NCI-H1930 (cell line): ENCODE measurements at places on chromosomes 12 and 14.

GRCh38 chr12:13383379-13383778 lies 186.9 kb downstream of the EMP1 start:
- no peak for DNase-seq

- DNase-seq = no peak
These were observed 853.7 kb downstream of the GALC start for GRCh38 chr14:87139299-87139698.

GRCh38 chr14:89190765-89191513 lies 226.1 kb downstream of the FOXN3 start:
- peak; percentile 96 for DNase-seq

GRCh38 chr14:68662392-68662791 lies 130.5 kb downstream of the ZFP36L1 start:
- no peak for DNase-seq

DNA sequence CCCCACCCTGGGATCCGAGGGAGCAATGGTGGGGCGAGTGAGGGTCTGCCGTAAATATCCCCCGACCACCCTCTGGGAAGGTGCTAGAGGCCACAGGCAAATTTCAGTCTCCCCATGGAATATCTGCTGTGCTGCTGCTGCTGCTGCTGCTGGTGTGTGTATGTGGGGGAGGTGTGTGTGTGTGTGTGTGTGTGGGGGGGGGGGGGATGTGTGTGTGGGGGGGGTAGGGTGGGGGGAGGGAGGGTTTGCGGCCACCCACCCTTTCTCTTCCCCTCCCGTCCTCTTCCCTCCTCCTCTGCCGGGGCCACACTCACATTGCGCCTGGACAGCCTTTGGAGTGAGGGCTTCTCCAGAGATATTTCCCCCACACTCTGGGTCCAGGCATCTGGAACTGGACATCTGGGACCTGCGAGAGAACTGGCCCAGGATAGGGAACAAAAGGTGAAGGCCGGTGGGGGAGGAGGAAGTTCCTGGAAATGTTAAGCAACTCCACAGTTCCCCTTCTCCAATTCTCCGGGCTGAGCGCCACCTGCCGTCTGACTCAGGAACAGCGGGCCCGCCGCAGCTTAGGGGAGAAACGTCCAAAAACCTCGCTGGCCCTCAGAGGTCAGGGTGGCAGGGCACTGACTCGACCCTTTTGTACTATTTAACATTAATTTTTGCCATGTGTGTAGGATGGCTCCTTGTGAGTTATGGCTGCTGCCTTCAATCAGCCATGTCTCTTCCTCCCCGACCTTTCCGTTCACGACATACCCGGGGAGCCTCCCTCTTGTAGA lies at the start of gene C1RL:
TSS of gene C1RL (minus strand) at position 419 of the 776 bp plus-strand sequence. CDS start at position 385, 34 bp downstream.
- peak; percentile 72 for DNase-seq

- DNase-seq = no peak
These were observed 5.2 kb downstream of the KRAS start for GRCh38 chr12:25245491-25245890.

- DNase-seq = no peak
These were observed 155.8 kb upstream of the FKBP4 start for GRCh38 chr12:2639020-2639298.

GRCh38 chr12:123351349-123351748 lies 13.3 kb downstream of the SBNO1 start:
- DNase-seq = no peak

GRCh38 chr12:54588110-54588889 lies at the start of gene PPP1R1A:
PPP1R1A (minus strand) TSS chr12:54588659; CDS start chr12:54588488, 171 bp downstream.
- no peak for DNase-seq

GRCh38 chr12:1093166-1093751 lies 102.2 kb downstream of the ERC1 start:
- peak; percentile 66 for DNase-seq

DNA sequence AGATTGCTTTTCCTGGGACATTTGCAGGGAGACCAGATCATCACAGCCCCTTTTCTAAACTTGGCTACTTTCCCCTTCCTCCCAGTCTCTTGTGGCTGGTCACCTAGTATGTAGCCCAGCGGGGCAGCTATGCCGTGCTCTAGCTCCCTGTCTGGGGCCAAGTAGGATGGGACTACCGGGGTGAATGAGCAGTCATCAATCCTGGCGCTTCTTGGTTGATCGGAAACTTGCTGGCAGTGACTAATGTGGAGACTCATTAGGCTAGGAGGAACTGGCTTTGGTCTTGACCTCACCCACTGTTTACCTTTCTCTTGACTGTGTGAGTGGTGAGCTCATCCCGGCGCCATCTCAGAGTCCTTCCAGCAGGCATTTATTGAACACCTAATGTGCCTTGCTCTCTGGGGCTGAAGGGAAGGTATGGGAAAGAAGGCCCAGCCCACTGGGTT lies 15.9 kb downstream of the PLEKHG3 start:
- no peak for DNase-seq

GRCh38 chr12:45598761-45599160 lies 130.7 kb upstream of the ARID2 start:
- no peak for DNase-seq

DNA sequence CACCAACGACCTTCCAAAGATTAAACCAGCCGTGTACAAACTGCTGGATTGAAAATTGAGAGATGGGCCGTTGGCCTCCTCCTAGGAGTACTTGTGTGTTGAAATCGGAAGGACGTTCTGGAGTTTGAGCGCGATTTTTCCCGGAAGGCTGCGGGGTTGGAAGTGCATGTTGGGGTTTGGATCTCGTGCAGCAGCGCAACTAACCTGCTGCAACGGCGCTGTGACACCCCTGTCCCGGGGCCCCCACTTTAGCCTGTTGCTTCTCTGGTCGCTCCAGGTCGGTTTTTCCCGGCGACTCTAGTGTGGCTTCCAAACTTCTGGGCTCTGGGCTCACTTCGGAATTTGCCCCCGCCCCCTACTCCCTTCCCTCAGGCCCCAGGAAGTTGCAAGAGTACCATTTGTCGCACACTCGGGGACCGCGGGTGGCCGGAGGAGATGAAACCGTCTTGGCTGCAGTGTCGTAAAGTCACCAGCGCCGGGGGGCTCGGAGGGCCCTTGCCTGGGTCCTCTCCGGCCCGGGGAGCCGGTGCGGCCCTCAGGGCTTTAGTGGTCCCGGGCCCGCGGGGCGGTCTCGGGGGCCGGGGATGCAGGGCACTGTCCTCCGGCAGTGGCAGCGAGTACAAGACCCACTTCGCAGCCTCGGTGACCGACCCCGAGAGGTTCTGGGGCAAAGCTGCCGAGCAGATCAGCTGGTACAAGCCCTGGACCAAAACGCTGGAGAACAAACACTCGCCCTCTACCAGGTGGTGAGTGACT lies at the start of gene ACSS3:
TSS of gene ACSS3 (plus strand) at position 394 of the 756 bp plus-strand sequence. CDS start at position 436, 42 bp downstream.
- no peak for DNase-seq

DNA sequence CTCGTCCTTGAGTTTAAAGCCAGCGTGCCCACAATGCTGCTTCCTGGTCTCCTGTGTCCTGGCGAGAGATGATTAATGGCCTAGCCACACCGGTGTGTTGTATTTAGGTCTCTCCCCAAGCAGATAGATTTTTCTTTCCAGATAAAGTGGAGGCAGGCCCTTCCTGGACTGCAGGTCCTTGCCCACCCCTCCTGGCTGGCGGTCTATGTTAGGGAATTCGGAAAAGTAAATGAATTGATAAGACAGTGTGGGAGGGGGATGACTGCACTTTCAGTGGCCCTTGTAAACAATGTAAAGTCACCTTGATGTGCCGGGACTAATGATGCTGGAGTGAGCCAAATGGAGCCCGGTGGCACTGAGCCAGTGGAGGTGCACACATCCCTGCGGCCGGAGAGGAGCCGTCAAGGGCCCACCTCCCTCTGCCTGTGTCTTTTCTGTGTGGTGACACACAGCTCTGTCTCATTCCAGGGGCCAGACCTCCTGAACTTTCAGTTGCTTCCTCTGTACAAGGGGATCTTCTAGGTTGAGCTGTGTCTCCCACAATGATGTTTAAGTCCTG lies 70.6 kb upstream of the ESRRB start:
- DNase-seq = no peak

DNA sequence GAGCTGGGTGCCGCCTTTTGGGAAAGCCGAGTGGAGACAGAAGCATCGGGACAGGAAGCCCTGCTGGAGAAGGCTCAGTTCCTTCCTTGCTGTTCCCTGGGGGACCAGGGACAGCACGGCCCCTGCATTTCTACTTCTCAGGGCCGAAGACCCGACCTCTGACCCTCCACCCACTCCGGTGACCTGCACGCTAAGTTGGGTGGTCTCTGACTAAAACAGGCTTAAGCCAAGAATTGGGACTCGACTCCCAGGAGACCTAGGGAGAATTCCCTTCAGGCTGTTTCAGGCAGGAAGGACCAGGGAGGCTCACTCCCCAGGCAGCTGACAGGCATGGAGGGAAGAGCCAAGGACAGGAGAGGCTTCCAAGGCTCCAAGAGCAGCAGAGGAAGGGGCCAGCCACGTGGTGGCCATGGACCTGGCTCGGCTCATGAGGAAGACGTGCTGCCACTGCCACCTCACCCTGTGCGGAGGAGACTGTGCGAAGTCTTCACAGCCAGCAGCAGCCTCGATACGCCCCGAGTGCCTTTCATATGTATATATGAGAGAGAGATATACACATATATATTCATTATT lies 43.9 kb downstream of the DCAF4 start:
- no peak for DNase-seq

GRCh38 chr12:116520801-116521471 lies 38.2 kb upstream of the MAP1LC3B2 start:
- no peak for DNase-seq

GRCh38 chr12:56684745-56685359 lies 3.2 kb downstream of the PTGES3 start:
- DNase-seq = no peak

DNA sequence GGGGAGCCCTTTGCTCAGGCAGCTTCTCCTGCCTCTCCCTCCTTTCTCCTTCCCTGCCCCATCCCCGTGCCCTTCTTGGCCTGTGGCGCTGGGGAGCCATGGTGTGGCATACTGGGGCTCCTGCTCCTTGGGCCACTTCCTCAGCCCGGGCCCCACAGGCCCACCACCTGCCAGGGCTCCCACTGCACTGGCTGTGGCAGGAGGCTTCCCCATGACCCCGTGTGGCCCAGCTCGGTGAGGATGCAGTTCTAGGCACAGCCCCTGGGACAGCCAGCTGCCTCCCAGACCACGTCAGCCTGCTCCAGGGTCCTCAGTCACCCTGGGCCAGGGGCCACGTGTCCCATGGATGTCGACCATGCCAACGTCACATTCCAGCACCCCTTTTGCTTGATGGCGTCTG lies 13.0 kb upstream of the AMN start:
- no peak for DNase-seq

GRCh38 chr12:25017336-25017735 lies 68.4 kb upstream of the BCAT1 start:
- DNase-seq = no peak

GRCh38 chr14:100825713-100826331 lies at the start of gene MEG3:
MEG3 (plus strand) TSS chr14:100826118.
- DNase-seq = no peak

- DNase-seq = no peak
These were observed 48.5 kb upstream of the CSRP2 start for GRCh38 chr12:76927170-76927784.

- no peak for DNase-seq
These were observed 130.7 kb downstream of the OTOGL start for GRCh38 chr12:80230068-80230467.

DNA sequence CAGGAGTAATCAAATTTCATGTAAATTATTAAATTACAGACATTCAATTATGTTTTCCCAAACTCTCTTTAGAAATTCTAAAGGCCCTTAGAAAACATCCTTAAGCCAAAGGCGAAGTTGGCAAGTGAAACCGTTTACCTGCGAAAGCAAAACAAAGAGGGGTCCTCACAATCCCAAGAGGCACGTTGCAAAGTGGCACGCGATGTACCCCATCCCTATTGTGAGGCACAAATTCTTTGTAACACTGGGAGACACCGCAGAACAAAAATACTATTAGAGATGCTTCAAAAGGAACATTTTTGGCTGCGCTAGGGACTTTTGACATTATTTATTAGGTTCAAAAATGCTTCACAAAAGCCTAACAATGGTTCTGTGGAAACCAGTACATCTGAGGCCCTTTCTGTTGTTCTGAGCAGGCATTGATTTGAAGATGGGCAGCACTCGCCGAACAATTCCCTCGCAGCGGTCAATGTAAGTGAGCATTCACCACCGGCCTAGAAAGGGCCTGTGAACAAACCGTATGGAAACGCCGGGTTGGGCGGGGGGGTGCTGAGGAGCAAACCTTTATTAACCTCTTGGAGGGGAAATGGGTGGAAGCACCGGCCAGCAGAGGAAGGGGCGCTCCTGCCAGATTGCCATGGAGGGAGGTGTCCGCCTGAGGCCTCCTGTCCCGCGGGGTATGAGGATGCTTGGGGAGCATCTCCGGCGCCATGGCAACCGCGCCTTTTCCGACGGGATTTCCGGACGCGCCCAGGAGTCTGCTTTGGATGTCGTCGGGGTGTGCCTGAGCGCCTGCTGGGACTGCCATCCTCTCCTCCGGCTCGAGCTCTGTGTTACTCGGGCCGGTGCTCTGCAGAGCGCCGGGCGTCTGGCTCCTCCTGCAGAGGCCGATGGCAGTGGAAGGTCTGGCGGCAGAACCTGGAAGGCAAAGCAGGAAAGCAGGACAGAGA lies 193.9 kb downstream of the C12orf42 start:
- peak; percentile 94 for DNase-seq

GRCh38 chr12:47812797-47813510 lies 6.7 kb downstream of the HDAC7 start:
- no peak for DNase-seq

GRCh38 chr14:31692376-31692781 lies 131.2 kb downstream of the NUBPL start:
- DNase-seq = no peak

DNA sequence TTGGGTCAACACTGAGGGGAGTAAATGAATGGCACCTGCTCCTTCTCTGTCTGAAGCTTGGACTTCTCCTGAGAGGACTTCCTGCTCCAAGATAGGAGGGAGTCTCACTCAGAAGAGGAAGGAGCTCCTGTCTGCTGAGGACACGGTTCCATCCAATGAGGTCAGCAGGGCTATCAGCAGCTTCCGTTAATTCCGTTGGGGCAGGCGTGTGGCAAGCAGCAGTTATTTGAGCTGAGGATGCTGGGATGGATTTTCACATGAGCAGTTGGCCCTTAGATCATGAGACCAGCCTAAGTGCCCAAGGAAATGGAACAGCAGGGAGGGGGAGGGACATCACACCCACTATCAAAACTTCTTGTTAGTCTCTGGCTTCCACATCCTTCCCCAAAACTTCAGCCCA lies 159.0 kb upstream of the PZP start:
- no peak for DNase-seq

GRCh38 chr14:29216268-29217232 lies 450.0 kb downstream of the FOXG1 start:
- peak; percentile 99 for DNase-seq

DNA sequence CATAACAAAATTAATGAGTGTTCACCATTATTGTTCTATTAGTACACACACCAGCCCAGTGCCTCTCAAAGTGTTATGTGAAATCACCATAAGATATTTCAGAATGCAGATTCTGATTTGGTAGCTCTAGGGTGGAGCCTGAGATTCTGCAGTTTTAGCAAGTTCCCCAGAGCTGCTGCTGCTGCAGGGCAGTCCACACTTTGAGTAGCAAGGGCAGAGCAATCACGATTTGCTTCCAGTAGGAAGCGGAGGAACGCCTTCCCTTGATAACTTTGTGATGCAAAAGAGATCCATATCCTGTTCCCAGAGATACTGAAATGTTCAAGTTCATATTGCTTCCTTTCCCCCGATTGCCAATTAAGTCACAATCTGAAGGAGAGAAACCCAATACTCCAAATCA lies 57.9 kb downstream of the SLC17A8 start:
- no peak for DNase-seq

GRCh38 chr14:98122527-98122926 lies 1149.5 kb downstream of the BCL11B start:
- DNase-seq = no peak

- no peak for DNase-seq
These were observed 178.0 kb upstream of the CAND1 start for GRCh38 chr12:67091204-67091603.

GRCh38 chr12:16568873-16569272 lies 37.1 kb downstream of the LMO3 start:
- no peak for DNase-seq
